ENCODE measurements at places on chromosomes 16 and 17.

- peak; percentile 4 for DNase-seq
Observed at GRCh38 chr16:75226550-75227360, 8.0 kb downstream of the CTRB1 start.

- DNase-seq = peak; percentile 65
Observed at GRCh38 chr16:20774703-20775362, 11.0 kb downstream of the ACSM3 start.

- no peak for DNase-seq
Observed at GRCh38 chr17:73901661-73902415, 257.6 kb upstream of the SDK2 start.

DNA sequence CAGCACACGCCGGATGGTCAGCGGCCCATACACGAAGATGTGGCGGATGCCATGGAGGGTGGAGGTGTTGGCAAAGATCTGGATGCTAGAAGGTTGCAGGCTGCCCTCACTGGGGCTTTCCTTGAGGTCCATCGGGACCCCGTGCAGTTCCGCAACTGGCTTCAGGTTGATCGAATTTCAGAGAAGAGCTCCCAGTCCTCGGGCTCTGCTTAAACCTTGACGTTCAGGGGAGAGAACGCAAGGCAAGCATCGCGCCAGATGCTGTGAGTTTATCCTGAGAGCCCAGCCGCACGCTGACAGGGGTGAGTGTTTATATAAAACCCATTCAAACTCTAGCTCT, 98.7 kb upstream of the CCL2 start:
- no peak for DNase-seq

GRCh38 chr17:32976605-32977004, 15.0 kb upstream of the SPACA3 start:
- no peak for DNase-seq

GRCh38 chr16:52265446-52265861, 281.5 kb downstream of the TOX3 start:
- DNase-seq = no peak

- DNase-seq = no peak
Observed at GRCh38 chr16:12625068-12625467, 178.6 kb downstream of the CPPED1 start.

DNA sequence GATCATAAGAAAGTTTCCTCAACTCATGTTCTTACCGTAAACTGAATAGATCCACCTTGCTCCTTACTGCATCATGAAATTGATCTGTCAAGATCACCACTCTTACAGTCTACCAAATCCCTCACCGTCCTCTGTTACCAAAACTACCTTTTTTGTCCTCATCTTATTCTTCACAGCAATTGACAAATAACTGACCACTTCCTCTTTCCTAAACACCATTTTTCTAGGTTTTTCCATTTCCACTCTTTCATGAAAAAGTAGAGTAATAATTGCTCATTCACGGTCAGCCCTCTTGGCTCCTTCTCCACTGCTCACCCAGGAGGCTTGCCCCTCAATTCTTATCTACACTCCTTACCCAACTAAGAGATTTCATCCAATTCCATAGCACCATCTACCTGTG, 44.9 kb downstream of the ABCA5 start:
- DNase-seq = no peak

- no peak for DNase-seq
Observed at GRCh38 chr17:5446786-5447185, 7.8 kb upstream of the C1QBP start.

DNA sequence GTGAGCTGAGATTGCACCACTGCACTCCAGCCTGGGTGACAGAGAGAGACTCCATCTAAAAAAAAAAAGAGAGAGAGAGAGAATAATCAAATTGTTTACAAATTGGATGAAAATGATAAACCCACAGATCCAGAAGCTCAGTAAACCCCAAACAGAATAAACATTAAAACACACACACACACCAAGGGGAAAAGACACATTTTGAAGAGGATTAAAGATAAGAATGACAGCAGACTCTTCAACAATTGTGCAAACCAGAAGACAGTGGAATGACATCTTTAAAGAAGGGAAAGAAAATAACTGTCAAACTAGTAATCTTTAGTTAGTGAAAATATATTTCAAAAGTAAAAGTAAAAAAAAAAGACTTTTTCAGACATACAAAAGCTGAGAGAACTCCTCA, 64.4 kb upstream of the RPL38 start:
- DNase-seq = no peak

Data from mesenchymal stem cell (in vitro differentiated cells and primary cell).